ENCODE measurements at places on chromosomes 4 and X.

GRCh38 chr4:38994135-38994534 lies 38.1 kb downstream of the TMEM156 start:
- DNase-seq, result no peak

DNA sequence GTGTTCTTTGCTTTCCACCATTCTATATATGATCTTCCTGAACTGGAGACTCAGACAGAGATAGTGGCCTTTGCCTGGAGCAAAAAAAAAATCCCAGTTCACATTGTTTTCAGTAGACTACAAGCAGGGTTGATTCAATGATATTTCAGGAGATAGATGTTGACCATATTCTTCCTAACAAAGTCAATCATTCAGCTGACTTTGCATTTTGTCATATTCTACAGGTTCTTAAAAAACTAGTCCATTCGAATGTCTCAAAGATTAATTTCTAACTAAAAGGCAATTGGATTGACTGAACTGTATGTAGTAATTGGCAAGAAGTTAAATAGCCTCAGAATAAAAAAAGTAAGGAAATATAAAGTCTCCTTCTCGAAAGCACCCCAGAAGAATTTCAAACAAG lies 479.5 kb downstream of the NKX6-1 start:
- no peak for DNase-seq

DNA sequence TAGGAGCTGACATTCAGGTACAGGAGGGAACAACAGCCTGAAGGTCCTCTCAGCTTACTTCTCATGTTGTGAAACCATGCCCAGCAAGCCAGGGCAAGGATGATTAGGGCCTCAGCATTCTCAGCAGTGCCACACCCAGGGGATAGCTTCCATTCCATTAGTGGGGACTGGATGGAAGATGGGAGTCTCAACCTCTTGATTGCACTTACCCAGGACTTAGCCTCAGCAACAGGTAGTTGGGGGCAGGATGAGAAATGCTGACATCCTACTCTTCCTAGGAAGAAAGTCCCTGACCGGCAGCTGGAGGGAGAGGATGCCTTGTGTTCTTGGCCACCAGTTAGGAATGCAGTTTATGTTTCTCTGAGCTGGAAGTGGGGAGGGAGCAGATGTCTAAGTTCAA lies 8.8 kb upstream of the BEX3 start:
- DNase-seq, result no peak

- peak; percentile 22 for DNase-seq
Measured at GRCh38 chr4:25439918-25440477, 62.9 kb downstream of the ANAPC4 start.

GRCh38 chr4:17780501-17781299 lies 721 bp downstream of the FAM184B start:
- DNase-seq, result no peak

- DNase-seq, result no peak
Measured at GRCh38 chrX:44071847-44072551, 98.8 kb upstream of the NDP start.

DNA sequence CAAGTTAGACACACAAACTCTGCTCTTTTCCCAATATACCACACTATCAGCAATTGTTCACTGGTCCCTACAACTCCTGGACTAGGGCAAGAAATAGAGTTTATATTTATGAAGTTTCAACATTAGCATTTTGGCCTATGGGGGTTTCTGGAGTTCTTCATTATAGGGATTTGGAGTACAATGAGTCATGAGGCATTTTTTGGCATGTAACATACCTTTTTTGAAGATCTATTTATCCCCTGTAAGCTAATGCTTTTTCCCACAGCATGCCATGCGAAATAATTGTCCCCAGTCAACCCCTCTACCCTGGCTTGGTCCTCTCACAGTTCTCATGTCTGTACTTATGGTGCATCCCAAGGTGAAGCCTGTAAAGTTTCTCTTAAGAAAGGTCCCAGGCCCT lies 36.7 kb upstream of the EDA2R start:
- no peak for DNase-seq

- DNase-seq, result no peak
Measured at GRCh38 chr4:7234355-7235029, 42.2 kb downstream of the SORCS2 start.

- DNase-seq, result no peak
Measured at GRCh38 chr4:7770224-7771050, 169.2 kb downstream of the AFAP1 start.

- no peak for DNase-seq
Measured at GRCh38 chr4:89781321-89781720, 55.6 kb downstream of the SNCA start.

DNA sequence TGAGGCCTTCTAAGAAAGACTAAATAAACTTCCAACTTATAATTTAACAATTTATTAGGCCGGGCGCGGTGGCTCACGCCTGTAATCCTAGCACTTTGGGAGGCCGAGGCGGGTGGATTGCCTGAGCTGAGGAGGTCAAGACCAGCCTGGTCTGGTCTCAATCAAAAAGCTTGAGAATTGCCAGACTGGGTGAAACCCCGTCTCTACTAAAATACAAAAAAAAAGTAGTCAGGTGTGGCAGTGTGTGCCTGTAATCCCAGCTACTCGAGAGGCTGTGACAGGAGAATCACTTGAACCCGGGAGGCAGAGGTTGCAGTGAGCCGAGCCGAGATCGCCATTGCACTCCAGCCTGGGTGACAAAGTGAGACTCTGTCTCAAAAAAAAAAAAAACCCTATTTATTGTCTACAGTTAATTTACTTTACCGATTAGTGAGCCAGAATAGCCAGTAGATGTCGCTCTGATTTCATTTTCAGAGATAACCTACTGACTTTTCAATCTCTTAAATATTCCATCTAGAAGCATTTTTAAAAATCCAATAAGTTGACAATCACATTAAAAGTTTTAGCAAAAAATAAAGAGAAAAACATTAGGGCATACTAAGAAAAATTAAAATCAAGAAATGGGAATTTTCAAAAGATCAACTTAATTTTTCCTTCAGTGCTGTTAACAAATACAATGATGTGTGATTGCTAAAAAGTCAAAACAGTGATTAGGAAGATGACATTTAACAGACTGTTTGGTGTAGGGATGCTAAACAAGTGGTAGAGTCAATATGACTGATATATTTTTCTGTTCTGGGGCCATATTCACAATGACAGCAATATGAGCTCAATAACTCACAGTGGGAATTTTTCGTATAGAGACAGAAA lies 4.3 kb upstream of the SHROOM3 start:
- DNase-seq, result no peak

DNA sequence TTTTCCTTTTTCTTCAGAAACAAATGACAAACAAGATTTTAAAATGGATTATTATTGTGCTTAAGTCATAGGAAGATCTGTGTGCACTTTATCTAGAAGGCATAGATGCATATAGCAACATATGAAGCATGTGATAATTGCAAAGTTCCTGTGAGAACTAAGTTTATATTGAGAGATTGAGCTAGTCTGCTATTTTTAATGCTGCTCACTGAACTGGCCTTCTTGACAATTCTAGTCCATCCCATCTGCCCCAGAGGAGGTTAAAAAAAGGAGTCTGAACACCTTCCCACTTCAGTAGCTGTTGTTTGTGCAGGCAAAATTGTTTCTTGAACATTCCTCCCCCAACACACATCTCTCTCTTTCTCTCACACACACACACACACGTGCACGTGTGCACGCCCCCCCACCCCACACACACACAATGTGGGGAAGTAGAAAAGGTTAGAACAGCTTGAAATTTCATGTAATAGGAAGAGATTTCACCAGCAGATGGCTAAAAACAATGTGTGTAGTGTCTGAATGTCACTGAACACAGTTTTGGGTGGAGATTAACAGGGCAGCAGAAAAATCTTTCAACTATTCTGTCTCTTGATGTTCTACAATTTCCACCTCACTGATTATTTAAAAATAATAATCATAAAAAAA lies 108.0 kb downstream of the GPM6A start:
- DNase-seq, result no peak

- DNase-seq, result no peak
Measured at GRCh38 chr4:94334962-94335361, 7.7 kb downstream of the HPGDS start.

DNA sequence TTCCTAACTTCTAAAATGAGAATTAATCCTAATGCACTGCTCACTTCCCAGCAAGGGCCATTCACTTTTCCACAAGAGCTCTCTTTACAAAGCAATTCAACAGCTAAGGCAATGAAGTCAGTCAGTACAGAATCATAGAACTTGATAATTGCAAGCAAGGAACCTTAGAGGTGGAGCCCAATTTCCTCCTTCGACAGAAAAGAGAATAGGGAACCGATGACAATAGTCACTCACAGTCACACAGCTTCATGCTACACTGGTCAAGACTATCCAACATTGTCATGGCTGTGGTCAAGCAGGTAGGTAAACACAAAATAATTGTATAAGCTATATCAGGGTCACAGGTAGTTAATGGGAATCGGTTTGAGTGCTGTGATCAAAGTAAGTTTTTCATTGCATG lies 90.0 kb downstream of the ELOVL6 start:
- DNase-seq, result no peak

GRCh38 chr4:164177753-164178152 lies 576.2 kb upstream of the SMIM31 start:
- no peak for DNase-seq

- DNase-seq, result no peak
Measured at GRCh38 chr4:137421796-137422195, 110.5 kb downstream of the PCDH18 start.

DNA sequence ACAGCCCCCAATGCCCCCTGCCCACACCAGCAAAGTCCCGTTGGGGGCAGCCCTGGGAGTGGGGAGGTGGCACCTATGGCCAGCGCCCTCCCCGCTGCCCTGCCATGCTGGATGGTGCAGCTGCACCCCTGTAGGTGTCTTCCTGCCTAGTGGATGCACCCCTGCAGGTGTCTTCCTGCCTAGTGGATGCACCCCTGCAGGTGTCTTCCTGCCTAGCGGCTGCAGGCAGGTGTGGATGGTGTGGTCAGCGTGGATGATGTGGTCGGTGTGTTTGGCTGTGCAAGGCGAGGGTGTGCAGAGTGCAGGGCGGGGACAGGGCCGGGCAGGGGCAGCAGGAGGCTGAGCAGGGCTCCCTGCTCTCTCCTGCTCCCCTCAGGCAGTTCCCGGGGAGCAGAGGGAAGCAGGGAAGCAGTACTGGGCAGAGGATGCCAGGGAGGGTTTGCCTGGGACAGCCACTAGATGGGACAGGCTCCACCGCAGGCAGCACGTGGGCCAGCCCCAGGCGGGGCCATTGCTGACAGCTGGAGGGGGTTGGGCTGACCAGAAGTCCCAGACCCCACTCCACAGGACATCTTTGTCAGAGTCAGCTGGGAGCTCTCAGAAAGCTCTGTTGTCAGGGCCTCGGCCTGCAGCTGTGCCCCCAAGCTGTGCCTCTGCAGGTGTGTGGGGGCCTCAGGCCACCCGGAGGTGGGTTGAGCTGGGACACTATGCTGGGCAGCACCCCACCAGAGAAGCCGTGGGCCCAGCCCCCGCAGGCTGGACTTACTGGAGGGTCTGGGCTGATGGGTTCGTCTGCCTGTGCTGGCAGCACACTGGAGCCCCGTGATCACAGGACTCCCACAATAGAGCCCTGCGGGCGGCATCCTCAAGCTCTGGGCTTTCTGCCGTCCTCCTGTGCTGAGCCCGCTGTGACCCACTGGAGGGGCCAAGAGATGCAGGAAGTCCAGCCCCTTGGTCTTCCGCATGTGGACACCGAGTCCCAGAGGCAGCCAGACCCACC lies 23.7 kb downstream of the DOK7 start:
- no peak for DNase-seq

GRCh38 chr4:64144994-64145393 lies 264.3 kb downstream of the TECRL start:
- no peak for DNase-seq

GRCh38 chr4:155972098-155972497 lies 18.4 kb upstream of the CTSO start:
- no peak for DNase-seq

DNA sequence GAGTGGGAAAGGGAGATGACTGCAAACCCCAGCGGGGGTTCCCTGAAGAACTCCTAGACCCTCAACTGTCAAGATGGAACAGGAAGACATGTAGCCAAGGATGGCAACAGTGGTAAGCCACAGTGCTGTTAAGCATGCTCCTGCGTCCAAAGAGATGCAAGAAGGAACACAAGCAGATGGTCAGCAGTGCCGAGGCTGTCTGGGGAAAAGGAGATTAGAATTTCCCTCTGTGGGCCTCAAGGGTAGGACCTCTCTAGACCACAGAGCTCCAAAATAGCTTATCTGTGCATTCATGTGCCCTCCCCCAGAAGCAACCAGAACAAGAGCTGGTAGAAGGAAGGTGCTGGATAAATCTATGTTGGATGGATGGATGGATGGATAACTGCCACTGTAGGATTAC lies 82.0 kb upstream of the CPEB2 start:
- DNase-seq, result no peak

DNA sequence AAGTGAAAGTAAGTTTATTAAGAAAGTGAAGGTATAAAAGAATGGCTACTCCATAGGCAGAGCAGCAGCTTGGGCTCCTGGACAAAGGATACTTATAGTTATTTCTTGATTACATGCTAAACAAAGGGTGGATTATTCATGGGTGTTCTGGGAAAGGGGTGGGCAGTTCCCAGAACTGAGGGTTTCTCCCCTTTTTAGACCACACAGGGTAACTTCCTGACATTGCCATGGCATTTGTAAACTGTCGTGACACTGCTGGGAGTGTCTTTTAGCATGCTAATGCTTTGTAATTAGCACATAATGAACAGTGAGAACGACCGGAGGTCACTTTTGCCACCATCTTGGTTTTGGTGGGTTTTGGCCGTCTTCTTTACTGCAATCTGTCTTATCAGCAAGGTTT lies 557.6 kb downstream of the SPRY1 start:
- DNase-seq, result no peak

GRCh38 chr4:183563874-183564273 lies 59.0 kb downstream of the ING2 start:
- no peak for DNase-seq

- no peak for DNase-seq
Measured at GRCh38 chrX:137354851-137355250, 211.1 kb upstream of the ZIC3 start.

DNA sequence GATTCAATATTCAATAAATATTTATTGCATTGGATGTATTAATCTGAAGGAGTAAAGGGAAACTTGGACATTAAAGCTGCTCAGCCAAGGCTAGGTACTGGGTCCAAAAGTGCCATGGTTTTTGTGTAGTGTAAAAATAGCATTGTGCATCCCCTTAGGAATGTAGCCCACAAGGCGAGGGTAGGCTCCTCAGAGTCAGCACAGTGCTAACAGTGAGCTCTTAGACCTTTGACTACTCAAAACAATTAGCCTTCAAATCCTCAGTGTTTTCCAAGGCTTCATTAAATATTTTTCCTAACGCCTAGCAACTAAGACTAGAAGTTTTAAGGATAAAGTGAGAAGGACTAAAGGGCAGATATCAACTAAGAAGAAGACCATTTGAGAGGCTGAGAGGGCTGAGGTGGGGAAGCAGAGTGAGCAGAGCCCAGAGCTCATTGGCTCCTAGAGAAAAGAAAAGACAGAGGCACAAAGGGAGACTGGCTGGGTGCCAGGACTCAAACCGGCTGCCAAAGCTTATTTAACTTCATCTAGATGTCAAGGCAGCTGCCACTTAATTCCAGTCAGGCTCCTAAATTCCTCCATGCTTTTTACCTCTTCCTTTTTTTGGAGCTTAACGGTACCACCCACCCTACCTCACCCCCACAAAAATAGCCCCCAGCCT lies 17.0 kb downstream of the PRKG2 start:
- DNase-seq, result no peak
